ENCODE measurements at places on chromosomes 2 and 18.
A peak's percentile ranks its signal among the peaks of the same experiment; 100 is the strongest.

DNA sequence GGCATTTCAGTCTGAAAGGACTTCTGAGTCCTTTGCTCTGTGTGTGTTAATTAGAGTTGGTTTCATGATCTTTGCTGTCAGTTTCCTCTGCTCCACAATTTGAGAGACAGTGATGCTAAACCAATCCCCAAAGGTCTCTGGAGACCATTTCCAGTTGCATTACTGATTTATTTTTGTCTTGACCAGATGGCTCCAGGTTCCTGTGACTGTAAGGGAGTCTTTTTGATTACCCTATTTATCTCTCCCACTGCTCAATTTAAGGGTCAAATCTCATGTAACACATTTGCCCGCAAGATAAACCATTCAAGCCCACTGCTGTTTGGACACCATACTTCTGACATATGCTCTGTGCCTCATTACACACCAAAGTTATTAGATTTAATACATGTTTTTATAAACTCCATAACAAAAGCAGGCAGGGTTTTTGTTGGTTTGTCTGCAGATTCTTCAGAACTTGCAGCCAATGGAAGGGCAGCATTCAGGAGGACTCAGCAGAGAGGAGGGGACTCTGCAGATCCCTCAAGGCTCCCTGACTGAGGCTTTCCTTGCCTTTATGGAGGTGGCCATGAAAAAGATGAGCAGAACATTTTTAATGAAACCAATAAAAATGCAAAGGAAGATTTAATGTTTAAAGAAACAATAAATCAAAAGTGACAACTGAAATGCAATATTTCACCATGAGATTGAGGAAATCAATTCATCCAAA is 889.3 kb upstream of the CELF4 start:
- DNase-seq, result no peak

DNA sequence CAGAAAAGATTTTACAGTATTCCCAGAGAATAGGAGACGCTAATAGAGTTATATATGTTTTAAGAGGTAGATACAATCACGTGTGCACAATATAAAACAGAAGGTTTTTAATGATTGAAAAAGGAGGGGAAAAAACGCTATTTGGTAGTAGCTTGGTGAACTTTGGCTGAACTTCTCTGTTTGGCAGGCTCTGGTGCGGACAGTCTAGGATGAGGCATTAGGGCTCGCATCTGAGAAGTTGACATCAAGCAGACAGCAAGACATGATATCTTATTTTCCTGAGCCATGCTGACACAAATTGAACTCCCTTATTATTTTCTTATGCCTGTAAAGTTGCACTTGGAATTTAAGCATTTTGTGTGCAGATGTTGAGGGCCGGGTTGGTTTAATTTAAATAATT is 176.6 kb downstream of the EN1 start:
- no peak for DNase-seq

GRCh38 chr2:169009865-169010579 is 21.1 kb downstream of the ABCB11 start:
- DNase-seq, result no peak

DNA sequence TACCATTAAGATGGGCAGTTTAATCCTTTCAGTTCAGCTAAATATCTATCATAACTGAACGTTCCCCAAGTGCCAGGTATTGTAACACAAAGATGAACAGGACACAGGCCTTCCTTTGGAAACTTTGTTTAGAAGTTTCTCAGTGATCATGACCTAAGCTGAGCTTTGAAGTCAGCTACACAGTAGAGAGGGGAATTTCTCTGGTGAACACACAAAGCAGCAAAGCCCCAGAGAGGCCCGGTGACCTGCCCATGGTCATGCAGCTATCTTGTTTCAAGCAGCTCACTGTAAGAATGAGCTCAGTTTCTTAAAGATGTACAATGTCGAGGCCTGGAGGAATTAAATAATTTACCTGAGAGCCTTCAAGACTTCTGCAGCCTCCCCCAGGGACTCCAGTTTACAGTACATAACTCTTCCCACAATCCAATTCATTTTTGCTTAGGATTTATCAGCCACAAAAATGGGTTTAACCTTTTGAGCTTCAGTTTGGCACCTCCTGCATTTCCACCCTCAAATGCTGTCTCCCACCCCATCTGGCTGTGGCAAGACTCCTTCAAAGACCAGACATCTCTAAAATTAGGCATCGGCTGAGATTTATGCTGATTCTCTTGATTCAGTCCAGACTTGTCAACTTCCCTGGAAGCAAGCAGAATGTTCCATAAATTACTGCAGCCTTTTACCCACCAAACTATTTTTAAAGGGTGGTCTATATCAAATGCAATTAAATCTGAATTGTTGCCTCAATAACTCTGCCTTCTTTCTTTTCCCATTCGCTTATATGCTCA is 325.6 kb downstream of the TXNL1 start:
- DNase-seq, result no peak

GRCh38 chr2:7860693-7861092 is 821.2 kb upstream of the ID2 start:
- no peak for DNase-seq

GRCh38 chr2:176652300-176653182 is 383.3 kb downstream of the MTX2 start:
- DNase-seq, result peak; percentile 22

DNA sequence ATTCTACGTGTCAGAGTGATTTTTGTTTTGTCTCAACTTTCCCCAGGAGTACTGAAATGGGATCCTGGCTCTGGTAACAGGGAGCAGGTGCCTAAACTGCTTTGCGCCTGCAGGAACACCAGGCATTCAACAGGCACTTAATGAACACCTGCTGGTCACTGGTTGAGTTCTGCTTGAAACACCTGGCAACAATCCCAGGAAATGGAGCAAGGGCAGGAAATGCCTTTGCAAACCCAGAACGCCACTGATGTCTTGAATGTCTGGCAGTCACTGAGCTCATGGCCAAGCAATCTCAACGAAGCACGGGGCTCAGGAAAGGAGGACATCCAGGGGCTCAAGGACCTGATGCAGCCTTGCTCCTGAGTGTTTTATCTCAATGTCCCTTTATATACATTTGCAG is 360.0 kb upstream of the RAB6C start:
- no peak for DNase-seq

- DNase-seq, result peak; percentile 42
Observed at GRCh38 chr2:73907840-73908452, 15.1 kb downstream of the ACTG2 start.

DNA sequence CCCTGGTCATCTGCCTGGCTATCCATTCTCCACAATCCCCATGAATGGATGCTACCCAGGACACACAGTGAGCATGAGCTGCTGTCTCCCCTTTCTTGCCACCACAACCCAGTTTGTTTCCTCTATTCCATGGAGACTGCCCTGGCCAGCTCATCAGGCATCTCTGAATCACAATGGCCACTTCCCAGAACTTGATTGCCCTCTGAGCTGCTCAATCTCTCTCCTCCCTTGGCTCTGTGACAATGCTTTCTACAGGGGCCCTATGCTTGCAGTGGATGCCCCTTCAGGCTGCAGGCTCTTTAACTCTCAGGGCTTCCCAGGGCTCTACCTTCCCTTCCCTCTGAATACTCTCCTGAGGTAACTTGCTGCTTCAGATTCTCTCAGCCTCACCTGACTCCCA is 14.4 kb upstream of the SLC4A5 start:
- no peak for DNase-seq

GRCh38 chr18:9707381-9708056 is 582 bp upstream of the RAB31 start:
- no peak for DNase-seq

DNA sequence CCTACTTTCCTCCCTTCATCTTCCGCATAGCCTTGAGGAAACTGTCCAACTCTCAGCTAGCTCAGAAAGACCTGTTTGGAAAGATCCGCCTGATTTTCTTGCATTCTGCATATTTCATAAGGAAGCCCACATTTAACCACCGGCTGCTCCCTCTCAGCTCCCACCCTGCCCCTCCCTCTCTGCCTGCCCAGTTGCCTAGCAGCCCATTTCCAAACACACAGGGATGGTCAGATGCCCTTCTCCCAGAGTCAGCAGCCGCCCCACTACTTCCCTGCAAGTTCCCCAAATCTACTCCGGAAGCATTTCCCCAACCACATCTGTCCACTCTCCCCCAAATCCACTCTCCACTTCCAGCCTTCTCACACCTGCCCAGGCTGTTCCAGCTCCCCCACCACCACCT is 96.0 kb downstream of the TNS1 start:
- DNase-seq, result no peak

- no peak for DNase-seq
Observed at GRCh38 chr18:52222211-52222610, 117.8 kb upstream of the DCC start.

DNA sequence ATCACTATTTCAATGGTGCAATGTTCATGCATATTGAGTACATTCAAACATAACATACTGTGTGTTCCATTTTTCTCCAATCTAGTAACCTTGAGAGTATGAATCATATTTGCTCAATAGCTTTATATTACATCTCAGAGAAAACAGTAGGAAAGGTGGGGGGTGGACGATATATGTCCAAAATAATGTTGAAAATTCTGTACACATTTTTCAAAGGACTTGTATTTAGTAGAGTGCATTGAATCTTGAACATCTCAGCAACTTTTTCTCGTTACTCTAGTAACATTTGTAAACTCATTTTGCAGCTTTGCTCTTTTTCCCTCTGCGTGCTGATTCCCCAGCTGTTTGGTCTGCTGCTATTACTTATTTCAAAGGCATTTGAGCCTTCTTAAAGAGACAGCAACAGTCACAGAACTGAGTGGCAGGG is 1487.0 kb downstream of the LRP1B start:
- DNase-seq, result no peak

DNA sequence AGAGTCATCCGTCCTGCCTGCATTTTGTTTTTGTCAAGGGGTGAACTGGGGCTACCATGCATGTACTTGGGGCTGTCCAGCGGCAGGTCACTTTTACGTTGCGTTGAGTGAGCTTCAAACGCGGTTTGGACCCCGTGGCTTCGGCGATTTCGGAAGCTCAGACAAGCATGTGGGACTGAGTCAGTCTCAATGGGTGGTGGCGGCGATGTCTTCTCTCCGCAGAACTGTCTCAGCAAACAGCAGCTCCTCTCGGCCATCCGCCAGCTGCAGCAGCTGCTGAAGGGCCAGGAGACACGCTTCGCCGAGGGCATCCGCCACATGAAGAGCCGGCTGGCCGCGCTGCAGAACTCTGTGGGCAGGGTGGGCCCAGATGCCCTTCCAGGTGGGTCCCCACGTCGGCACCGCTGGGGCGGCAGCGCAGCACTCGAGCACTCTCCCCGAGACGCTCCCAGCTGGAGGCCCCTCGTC is 21.3 kb downstream of the FBLN7 start:
- no peak for DNase-seq

DNA sequence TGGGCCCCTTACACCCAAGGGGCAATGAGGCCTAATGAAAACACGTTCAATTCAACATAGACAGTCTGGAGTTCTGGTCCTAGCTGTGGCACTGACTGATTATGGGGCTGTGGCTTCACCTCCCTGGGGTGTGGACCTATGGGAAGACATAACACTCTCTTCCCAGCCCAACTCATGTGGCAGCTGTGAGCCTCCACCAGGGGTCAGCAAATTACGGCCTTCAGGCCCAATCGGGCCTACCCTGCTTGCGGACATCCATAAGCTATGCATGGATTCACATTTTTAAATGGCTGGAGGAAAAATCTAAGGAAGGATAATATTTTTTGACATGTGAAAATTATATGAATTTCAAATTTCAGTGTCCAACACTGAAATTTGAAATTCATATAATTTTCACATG is 101.3 kb downstream of the LOXHD1 start:
- peak; percentile 41 for DNase-seq

GRCh38 chr18:35289727-35290093 is 319 bp downstream of the ZSCAN30 start:
- DNase-seq, result no peak

DNA sequence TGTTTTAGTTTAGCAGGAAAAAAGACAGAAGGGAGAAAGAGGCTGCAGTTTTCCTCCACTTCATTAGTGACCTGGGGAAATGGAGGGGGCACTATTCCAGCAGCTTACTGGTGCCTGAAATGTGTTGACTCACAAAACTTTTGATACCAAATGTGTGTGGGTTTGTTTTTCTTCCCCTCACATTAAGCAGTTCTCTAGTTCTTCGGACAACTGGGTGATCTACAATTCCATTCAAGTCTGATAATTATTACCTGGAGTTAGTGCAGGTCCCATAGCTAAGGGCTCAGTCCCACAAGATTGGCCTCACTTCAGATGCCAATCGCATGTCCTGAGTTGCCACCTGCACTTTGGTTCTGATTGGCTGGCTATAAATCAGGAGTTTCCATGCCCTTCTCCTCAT is 28.4 kb downstream of the PMAIP1 start:
- no peak for DNase-seq

- DNase-seq, result no peak
Observed at GRCh38 chr18:30712383-30712782, 330.2 kb downstream of the DSC3 start.

DNA sequence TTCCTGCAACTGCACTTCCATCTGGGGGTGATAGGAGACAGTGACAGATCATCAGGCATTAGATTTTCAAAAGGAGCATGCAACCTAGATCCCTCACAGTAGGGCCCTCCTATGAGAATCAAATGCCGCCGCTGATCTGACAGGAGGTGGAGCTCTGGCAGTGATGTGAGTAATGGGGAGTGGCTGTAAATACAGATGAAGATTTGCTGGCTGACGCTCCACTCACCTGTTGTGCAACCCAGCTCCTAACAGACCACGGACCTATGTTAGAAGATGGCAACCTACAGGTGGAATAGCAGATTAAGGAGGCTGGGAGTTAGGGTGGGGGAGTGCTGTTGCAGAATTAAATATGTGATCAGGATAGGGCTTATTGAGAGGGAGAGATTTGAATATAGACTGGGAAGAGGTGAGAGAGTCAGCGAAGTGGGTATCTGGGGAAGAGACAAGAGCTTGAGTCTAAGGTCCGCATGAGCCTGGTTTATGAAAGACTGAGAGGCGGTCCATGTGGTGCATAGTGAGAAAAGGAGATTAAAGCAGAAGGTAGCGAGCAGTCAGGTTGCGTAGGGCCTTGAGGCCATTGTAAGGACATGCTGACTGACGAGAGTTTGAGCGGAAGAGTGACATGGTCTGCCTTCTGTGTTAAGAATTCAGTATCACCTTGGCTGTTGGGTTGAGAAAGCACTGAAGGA is 31.3 kb upstream of the TOGARAM2 start:
- no peak for DNase-seq

DNA sequence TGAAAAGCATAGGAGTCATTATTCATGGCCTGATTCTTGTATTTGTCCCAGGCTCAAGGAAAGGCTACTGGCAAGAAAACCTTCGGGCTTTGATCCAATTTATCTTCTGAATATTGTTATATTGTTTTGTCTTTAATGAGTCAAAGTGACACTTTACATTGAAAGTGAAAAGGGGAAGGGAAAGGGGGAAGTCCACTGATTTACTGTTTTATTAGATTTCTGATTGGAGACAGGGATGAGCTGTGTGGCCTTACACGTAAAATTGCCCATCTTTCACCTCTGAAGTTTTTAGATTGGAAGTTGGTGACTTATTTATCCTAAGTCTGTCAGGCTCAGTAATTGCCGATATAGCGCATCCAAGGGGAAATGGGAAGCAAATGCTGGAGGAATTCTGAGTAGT is 843.8 kb upstream of the LRRTM1 start:
- DNase-seq, result no peak

- DNase-seq, result peak; percentile 30
Observed at GRCh38 chr2:168490015-168490874, 34.2 kb downstream of the CERS6 start.

Data from GM19239 (cell line).